Right lobe of liver (tissue), 6 donors: ENCODE measurements at places on chromosomes 12 and 14.
A peak's percentile ranks its signal among the peaks of the same experiment; 100 is the strongest.

- DNase-seq = peak; percentile 51
Observed at GRCh38 chr12:56955631-56956256, 1.7 kb downstream of the RDH16 start.

DNA sequence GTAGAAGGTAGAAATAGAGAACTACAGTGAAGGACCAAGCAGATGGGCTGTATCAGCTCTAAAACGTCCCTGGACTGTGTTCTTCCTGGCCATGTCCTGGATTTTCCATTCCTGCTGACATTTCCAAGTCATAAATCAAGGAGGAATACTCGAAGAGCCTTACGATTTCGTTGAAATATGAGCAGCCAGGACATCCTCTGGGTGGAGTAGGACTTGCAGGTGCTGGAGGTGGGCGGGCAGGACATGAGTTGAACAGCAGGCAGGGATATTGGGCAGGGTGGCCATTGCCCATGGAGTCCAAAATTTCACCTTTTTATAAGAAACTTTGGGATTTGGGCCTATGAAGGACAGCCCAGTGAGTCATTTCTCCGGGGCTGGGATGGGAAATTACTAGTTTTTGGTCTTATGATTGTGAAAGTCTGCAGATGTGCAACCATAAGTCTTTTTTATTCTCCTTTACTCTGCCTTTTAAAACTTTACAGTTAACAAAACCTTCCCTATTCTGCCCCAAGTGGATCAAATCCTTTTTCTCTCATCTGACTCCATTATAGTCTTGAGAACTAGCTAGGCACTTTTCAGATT lies 88.8 kb downstream of the TMX1 start:
- no peak for DNase-seq

DNA sequence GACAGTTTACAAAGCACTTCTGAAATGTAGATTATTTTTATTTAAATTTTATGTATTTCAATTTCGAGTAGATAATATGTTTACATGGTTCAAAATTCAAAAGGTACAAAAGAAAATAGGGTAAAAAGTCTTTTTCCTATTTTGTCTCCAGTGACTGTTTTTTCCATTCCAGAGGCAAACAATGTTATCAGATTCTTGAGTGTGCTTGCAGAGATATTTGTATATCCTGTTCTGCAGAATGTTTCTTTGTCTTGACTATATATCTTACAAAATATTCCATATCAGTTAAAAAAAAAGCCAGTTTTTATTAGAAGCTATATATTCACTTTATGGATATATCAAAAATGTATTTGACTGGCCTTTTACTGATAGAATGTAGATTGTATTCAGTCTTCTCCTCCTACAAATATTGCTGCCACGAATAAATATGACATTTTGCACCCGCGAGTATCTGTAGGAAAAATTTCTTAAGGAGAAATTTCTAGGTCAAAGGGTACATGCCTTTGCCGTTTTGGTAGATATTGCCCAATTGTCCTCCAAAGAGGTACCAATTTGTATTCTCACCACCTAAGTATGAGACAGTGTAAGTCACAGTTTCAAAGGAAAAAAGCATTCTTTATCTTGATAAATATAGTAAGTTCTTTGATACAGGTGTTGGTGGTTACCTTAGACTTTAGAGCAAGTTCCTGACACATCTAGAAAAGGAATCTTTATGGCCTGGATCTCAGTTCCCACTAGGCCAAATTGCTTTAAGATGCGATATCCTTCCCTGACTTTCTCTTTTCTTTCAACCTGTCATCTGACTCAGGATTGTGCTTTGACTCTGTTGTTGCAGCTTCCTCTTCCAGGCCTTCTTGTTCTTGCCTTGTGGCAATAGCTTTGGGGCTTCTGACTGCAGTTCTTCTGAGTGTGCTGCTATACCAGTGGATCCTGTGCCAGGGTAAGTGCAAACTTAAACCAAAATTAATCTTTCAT lies 2.3 kb downstream of the KLRG1 start:
- no peak for DNase-seq

- no peak for DNase-seq
Observed at GRCh38 chr12:70798016-70798783, 122.3 kb downstream of the PTPRR start.

DNA sequence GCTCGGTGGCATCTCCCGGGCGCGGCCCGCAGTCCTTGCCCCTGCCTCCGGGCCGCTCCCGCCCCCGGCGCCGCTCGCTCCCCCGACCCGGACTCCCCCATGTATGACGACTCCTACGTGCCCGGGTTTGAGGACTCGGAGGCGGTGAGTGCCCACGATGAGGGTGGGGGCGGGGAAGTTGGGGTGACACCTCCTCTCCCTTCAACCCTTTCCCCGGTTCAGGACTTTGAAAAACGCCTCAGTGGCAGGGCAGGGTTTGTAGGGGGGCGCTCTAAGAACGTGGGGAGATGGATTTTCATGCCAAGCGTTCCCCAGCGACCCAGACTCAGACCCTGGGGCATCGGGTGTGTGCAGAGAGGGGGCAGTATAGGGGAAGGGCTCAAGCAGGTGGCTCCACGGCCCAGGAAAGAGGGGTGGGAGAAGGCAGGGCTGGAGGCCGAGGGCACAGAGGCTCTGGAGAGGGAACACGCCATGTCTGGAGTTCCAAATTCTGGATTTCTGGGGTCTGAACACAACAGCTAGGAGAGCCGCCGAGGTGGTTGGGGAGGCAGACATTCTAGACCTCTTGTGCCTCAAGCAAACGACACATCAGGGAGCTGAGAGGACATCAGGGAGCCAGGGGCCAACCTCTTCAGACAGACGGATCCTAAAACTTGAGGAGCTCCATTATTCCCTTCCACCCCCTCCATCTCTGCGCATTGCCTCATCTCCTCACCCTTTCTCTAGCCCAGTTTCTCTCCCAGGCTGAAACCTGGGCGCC lies 715 bp downstream of the CACNB3 start:
- DNase-seq = no peak

DNA sequence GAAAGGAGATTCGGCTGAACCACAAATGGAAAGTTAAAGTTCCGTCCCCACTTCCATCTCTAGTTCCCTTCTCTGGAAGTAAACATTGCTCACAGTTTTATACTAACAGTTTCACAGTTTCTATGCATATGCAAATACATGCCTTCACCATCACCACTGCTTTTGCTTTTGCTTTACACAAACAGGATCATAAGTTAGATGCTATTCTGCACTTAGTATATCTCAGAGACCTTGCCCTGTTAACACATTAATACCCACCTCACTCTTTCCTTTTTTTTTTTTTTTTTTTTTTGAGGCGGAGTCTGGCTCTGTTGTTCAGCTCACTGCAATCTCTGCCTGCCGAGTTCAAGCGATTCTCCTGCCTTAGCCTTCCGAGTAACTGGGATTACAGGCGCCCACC lies 890 bp downstream of the TEP1 start:
- no peak for DNase-seq

DNA sequence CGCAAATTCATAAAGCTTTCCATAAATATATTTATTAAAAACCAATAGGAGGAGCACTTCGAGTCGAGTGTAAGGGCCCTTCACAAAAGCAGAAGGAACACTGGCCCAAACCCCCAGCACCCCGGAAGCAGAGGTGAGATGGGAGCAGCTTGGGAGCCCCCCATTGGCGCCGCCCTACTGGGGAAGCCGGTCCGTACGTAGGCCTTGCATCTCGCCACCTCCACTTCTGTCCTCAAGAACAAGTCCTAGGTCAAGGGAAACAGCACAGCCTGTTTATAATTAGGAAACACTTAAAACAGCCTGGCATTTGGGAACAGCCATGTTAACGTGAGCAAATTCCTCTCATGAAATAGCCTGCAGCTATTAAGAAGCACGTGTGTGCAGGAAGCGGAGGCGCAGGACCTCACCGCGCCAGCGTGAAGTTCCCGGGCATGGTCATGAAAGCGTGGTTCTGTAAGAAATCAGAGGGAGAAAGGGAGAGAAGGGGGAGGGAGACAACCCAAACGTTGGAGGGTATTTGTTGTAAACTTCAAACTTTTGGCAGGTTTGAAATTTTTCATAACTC lies 7.7 kb downstream of the ANKRD9 start:
- DNase-seq = no peak

GRCh38 chr12:10027721-10028120 lies 2.8 kb upstream of the CLEC9A start:
- no peak for DNase-seq

DNA sequence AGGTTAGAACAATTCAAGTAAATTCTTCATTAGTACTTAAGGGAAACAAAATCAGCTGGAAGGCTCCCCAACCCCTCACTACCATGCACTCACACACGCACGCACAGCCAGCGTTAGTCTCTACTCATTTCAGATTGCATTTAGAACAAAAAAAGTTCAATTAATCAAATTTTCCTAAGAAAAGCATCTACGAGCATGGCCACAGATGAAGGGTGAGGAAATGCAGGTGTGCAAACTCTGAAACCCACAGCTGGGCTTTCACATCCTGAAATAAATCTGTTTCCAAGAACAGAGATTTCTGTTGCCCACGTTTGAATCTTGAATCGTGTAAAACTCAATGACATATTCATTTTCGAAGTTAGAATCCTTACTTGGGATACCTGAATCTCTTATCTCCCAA lies 62.6 kb downstream of the SEL1L start:
- DNase-seq = no peak

GRCh38 chr12:79373896-79374499 lies 316.8 kb downstream of the PAWR start:
- DNase-seq = no peak
